ENCODE measurements at places on chromosomes 3 and 15.

DNA sequence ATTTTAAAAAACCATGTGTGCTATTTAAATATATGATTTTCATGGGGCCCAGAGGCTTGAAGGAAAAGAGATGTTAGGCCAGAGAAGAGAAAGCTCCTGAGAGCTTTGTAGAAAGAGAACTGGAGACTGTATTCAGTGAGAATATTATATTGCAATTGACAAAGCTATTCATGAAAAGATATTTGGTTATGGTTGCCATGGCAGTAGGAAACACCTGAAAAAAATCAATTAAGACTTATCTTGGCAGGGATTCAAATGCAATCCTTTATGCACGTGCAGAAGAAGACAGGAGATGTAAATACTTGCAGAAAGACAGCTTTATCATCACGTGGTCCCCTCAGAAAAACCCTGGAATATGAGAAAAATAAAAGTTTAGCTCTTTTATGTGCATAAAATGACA is 636.0 kb upstream of the TBL1XR1 start:
- DNase-seq: no peak

GRCh38 chr15:75895731-75896130 is 7.9 kb upstream of the FBXO22 start:
- DNase-seq: no peak

- no peak for DNase-seq
Measured at GRCh38 chr15:42621996-42622925, 46.9 kb downstream of the STARD9 start.

DNA sequence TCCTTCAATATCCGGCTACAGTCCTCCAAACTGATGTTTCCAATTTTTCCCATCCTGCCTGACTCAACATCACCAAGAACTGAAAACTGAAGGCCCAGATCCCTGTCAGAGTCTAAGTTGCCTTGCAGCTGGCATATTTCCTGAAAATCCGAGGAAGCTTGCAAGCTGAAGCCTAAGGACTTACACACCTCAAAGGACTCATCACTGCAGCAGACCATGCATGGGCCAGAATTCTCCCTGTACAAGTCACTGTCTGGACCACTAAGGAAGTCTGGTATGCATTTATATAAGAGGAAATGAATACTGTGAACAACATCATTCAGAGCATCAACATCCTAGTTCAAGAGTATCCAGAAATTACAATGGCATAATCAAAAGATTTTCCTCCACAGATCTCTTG is 548.8 kb upstream of the MDFIC2 start:
- DNase-seq: no peak

GRCh38 chr3:72190050-72190449 is 405.1 kb upstream of the PROK2 start:
- DNase-seq: no peak

DNA sequence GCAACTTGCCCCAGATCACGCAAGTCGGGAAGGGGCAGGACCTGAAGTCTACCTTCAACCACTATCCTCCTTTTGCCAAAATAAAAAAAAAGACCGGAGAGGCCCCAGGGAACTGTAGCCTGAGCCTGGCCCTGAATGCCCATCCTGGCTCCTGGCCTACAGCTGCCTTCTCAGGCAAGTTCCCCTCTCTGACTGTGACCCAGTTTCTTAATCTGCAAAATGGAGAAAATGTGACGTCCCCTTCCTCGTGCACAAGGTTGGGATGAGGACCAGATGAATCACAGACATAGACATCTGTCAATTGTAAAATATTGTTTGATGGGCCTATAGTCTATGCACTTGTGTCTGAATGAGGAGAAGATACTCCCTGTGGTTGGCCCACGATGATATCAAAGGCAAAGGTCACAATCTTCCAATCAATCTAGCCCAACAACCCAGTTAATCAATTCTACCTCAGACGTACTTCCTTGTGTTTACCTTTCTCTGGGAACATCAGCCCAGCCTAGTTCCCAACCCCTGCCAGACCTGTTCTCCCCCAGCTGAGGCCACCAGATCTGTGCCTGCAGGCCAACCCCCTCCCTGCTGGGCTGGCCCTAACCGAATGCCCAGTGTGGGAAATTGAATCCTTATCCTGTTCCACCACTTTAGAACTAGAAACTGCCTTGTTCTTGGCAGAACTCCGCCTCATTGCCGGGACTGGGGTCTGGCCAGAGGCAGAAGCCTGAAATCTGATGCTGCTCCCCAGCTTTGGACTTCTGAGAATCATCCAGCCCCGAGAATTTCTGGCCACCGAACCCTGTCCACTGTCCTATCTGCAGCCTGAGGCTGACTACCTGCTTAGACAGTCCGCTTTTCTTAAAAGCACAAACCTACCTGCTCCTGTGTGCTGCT is 101.8 kb upstream of the LIPC start:
- peak; percentile 76 for DNase-seq

- DNase-seq: no peak
Measured at GRCh38 chr3:146342989-146343388, 92.1 kb upstream of the PLSCR4 start.

- DNase-seq: no peak
Measured at GRCh38 chr3:147141516-147142288, 264.6 kb downstream of the ZIC4 start.

GRCh38 chr3:28699283-28699682 is 350.7 kb upstream of the AZI2 start:
- no peak for DNase-seq

- DNase-seq: peak; percentile 89
Measured at GRCh38 chr15:101445562-101446517, 43.7 kb downstream of the PCSK6 start.

DNA sequence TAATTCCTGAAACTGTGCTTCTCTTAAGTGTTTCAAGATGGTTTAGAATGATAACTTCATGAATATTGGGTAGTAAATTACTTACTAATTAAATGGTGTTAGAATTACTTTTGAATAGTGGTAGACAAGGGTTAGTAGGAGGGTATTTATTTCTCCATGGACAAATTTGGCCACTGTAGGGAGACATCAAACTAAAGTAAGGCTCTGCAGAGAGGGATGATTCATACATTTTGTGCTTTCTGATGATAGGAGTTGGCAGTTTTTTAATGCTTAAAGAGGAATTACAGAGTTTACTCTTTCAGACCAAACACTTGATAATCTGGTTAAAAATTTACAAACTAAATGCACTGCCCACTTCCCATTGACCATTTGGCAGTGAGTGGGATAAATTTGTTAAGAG is 127.6 kb downstream of the NAALADL2 start:
- no peak for DNase-seq

- DNase-seq: no peak
Measured at GRCh38 chr3:11624161-11624560, 19.6 kb downstream of the VGLL4 start.

DNA sequence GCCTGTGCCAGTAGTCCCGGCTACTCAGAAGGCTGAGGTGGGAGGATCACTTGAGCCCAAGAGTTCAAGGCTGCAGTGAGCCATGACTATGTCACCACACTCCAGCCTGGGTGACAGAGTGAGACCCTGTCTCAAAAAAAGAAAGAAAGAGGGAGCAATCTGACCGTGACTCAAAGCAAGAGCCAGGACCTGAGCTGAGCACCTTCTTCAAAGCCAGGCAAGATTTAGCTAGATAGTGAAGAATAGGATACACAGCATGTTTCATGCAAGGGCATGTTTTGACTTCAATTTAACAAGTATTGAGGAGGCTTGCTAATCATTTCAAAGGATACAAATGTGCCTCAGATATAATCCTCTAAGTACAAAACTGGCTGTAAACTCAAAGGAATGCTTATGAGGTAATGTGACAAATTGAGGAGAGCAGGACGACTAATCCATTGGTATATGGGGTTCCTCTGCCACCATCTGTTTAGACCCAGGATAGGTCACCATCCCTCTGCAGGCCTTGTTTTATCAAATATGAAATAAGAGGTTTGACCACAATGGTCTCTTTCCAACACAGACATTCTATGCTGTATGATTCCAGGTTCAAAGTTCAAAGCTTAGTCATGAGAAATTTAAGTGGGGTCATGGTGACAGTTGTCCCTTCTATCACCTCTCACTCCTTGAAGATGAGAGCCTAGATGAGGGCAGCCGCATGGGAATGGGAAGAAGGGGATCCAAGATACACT is 33.2 kb downstream of the RAB27A start:
- DNase-seq: no peak

- no peak for DNase-seq
Measured at GRCh38 chr3:45048244-45048643, 22.1 kb downstream of the CLEC3B start.

DNA sequence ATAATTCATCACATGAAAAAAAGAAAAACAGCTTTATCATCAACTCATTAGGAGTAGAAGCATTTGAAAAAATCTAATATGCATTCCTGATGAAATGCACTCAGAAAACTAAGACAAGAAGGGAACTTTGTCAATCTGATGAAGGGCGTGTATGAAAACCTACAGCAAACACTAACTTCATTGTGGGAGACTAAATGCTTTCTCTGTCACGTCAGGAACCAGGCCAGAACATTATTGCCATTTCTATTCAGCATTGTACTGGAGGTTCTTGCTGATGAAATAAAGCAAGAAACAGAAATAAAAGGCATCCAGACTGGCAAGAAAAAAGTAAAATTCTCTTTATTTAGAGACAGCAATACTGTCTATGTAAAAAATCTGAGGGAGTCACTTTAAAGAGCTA is 235.2 kb downstream of the GABRB3 start:
- no peak for DNase-seq

DNA sequence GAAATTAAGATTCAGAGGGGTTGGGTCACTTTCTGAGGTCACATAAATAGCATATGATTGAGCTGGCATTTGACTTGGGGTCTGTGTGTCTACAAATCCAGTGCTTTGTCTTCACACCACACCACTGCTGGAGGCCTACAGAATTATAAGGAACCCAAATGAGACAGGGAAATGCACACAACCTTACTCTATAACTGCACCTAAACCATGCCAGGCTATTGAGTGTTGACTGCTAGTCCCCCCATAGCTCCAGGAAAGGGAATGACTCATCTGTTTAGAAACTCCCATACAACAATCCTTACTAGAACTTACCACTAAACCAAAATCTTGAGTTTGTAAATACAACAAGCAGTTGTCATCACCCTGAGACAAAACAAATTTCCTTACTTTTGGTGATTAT is 16.9 kb upstream of the TSC22D2 start:
- no peak for DNase-seq

GRCh38 chr15:39580485-39581241 is at the start of gene THBS1:
Gene THBS1, plus strand, starts transcription at chr15:39581079. Its CDS starts 779 bp downstream, at chr15:39581858.
- DNase-seq: peak; percentile 70

GRCh38 chr15:39886418-39886817 is 33.6 kb downstream of the GPR176 start:
- no peak for DNase-seq

- DNase-seq: no peak
Measured at GRCh38 chr3:65466300-65466988, 572.3 kb downstream of the MAGI1 start.

GRCh38 chr3:114730397-114730796 is 416.7 kb downstream of the ZBTB20 start:
- DNase-seq: no peak

DNA sequence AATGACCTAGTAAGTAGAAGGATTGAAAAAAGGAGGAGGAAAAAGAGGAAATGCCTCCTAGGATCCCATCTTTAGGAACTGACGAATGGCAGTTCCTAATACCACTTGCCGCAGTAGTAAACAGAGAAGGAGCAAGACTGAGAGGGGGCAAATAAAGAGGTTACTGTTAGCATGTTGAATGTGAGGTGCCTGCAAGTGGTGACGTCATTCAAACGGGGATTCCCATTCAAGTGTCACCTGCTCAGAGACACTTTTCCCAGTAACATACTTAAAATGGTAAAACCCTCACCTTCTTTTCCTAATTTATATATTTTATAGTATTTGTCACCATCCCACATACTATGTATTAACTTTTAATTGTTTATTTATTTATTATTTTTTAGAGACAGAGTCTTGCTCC is 178.9 kb downstream of the IL5RA start:
- no peak for DNase-seq

DNA sequence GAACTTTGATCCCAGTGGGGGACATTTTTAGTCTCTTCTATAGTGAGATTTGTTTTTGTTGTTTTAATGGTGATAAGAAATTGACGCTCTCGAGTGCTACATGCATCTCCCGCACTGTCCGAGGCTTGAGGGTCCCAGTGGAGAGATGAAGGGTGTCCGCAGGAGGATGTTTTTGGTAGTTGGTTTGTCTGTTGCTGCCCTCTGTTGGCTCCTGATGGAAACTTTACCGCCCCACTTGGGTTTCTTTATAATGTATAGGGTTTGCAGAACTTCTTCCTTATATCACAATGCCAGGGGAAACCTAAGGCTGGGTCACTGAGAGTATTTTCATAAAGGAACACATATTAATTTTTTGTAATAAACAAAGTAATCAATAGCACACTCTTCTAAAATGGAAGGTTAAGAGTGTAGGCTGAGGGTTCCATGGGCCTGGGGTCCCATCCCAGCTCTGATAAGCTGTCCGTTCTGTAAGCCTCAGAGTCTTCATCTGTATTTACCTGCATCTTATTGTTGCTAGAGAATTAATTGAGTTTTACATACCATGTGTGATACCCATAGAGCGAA is 185.3 kb upstream of the FEZF2 start:
- peak; percentile 1 for DNase-seq

DNA sequence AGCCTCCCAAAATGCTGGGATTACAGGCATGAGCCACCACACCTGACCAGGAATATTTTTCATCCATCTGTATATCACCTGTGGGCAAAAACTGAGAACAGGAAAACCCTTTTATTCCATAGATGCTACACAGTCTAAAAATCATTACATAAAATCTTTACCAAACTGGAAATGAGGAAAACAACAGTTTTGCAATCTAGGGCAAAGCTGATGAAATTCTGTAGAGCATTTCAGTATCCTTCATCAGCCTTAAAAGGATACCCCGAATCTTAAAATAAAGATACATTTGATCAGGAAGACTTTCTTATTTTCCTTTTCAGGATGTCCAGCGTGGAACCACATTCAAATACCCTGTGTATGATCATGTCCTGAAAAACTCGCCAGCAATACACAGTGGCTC is 7.1 kb downstream of the SIAH2 start:
- peak; percentile 37 for DNase-seq

DNA sequence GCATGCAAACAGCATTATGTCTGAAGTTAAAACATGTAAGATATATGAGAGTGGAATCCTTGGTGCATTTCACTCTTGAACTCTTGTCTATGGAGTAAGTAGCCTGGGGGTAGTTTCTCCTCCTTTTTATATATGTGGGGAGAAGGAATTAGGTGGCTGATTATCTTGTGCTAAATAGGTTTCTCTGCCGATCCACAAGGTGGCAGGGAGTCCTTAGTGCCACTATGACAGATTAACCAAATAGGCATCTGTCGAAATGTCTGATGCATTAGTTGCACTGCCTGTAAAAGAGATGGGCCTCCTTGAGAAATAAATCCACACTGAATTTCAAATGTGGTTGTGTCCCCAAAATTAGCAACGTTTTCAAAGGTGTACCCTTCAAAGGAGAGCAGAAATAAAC is 170.1 kb downstream of the CNTN4 start:
- DNase-seq: no peak

Data from suppressor macrophage treated with lipopolysaccharide for 1 hour (primary cell).